ENCODE measurements at places on chromosomes 1 and 21. TPM values are rescaled to one million over a fixed set of nuclear protein-coding genes. Genes with fewer than 3 reads are reported as not detected.

Gene DPYD
- 4.9 TPM for total RNA-seq

- H3K4me1 ChIP-seq = no peaks in the 10 kb centered on the region
- no peak for DNase-seq
- no peaks in the 10 kb centered on the region for H3K27me3 ChIP-seq
- H3K27ac ChIP-seq = no peak overlapping the region
Measured at GRCh38 chr1:56780128-56780750, 39.0 kb downstream of the FYB2 start.

- no peaks in the 10 kb centered on the region for H3K36me3 ChIP-seq
- H3K27ac ChIP-seq = no peak overlapping the region
- no peak overlapping the region for H3K4me3 ChIP-seq
- no peak for DNase-seq
- no peaks in the 10 kb centered on the region for H3K4me1 ChIP-seq
Measured at GRCh38 chr21:39153842-39154241, 29.4 kb downstream of the PSMG1 start.

DNA sequence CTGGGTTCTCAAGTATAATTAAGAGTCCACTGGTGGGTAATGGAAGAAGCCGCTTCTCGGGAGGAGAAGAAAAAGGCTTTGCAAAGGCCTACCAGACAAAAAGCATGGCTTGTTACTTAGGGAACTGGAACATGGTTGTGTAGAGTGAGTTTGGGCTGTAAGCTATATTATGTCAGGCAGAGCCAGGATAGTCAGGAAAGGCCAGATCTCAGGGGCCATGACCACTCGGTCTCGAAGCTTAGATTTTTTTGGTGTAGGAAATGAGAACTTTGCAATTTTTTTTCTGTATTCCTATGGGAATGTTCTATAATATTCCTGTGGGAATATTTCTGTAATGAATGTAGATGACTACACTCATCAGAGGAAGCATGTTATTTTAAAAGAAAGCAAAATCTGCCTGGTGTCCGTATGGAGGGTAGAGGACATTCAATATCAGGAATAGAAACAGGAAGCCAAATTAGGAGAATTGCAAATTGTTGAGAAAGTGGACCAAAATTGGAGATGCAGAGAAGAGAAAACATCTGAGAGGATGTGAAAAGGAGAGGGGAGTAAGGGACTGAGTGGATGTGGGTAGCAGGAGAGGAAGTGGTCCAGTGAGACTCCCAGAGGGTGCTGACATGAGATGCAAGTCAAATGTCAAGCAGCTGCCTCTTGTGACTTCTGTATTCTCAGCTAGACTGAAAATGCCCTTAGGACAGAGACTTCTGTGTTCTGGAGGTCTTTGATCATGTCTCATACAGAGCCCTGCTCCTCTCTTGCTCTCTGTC lies 45.2 kb upstream of the HAO2 start:
- H3K4me1 ChIP-seq = peaks cover 5% of the 10 kb centered on the region
- H3K4me3 ChIP-seq = no peak overlapping the region
- no peaks in the 10 kb centered on the region for H3K36me3 ChIP-seq
- no peak for DNase-seq
- H3K27me3 ChIP-seq = no peaks in the 10 kb centered on the region

Gene GPR37L1
- 1.6 TPM for total RNA-seq
